Adrenal gland (tissue), 19 donors: ENCODE measurements at places on chromosomes 7 and 10. TPM values are rescaled to one million over a fixed set of nuclear protein-coding genes. Genes with fewer than 3 reads are reported as not detected.

Gene PNLIPRP3
- total RNA-seq = not detected

Gene GALNT17
- 10.2 TPM for total RNA-seq

GRCh38 chr7:38222481-38223096 is 44.5 kb downstream of the STARD3NL start:
- H3K27ac ChIP-seq = no peak overlapping the region
- no peaks in the 10 kb centered on the region for H3K4me1 ChIP-seq
- no peak overlapping the region for H3K4me3 ChIP-seq
- no peak for DNase-seq
- no peaks in the 10 kb centered on the region for H3K36me3 ChIP-seq

Gene AKR1D1
- not detected for total RNA-seq

DNA sequence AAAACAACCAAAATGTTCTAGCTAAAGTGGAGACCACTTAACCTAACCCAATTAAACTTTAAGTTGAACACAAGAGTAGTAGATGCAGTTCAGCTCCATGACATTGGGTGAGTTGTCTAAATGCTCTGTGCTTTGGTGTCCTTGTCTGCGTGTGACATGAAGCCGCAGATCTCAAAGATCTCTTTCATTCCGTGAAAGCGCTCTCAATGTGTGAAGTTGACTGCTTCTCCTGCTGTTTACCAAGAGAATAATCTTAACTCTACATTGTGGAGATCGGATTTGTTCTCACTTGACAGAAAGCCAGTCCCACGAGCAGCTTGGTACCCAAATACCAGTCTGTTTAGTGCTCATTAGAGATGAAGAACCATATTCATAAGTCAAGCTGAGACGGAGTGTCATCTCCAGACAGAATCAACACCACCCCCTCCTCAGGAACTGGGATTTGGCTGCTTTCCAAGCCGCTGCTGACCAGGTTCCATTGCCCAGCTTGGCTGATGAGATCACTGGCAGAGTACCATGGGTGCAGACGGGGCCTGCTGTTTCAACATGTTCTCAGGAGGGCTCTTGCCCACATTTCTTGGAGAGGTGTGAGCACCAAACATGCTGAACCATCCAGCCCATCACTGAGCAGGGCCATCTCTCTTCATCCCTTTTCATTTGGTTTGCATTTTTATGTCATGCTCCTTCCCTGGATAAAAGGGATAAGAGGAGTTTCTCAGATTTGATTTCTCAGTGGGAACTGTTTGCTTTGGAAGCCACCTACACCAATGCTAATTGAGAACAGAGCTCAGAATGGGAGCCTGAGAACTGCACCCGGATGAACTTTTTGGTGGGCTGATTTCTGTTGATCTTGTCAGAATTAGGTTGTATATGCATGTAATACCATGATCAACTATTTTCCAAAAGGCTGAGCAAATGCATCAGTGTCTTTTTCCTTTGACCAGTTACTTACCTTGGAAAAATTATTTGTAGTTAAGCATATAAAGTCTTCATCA is 95.8 kb upstream of the AGBL3 start:
- H3K4me3 ChIP-seq = no peak overlapping the region
- H3K27ac ChIP-seq = no peak overlapping the region
- H3K4me1 ChIP-seq = peaks cover 18% of the 10 kb centered on the region
- peak; percentile 33 for DNase-seq
- H3K27me3 ChIP-seq = no peaks in the 10 kb centered on the region
- H3K36me3 ChIP-seq = no peaks in the 10 kb centered on the region

Gene HABP2
- not detected for total RNA-seq

Gene PRF1
- 3.1 TPM for total RNA-seq

Gene GNAT3
- total RNA-seq = not detected

- no peaks in the 10 kb centered on the region for H3K27me3 ChIP-seq
- H3K4me1 ChIP-seq = no peaks in the 10 kb centered on the region
- no peaks in the 10 kb centered on the region for H3K36me3 ChIP-seq
- H3K4me3 ChIP-seq = no peak overlapping the region
- H3K27ac ChIP-seq = no peak overlapping the region
- no peak for DNase-seq
Measured at GRCh38 chr10:46323176-46323575, 36.4 kb downstream of the ANTXRL start.

DNA sequence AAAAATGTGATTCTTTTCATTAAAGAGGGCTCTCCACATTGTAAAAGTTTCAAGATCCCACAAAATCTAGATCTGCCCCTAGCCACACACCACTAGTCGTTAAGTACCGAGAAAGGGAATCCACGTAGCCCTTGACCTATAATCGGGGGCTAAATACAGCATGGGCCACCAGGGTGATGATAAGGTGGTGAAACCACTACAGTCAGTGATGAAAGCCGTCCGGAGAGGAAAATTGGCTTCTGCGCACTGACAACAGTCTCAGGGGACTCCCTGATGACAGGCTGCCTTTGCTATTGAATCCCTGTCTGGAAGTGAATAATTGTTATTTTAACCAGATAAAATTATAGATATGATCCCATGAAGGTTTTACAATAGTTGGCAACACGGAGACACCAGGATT is 4.6 kb downstream of the TECTB start:
- no peaks in the 10 kb centered on the region for H3K27me3 ChIP-seq
- no peak overlapping the region for H3K27ac ChIP-seq
- no peak overlapping the region for H3K4me3 ChIP-seq
- no peaks in the 10 kb centered on the region for H3K36me3 ChIP-seq
- H3K4me1 ChIP-seq = no peaks in the 10 kb centered on the region

Gene LRMDA
- total RNA-seq = 30.7 TPM
